Activated naive CD8-positive, alpha-beta T cell treated with anti-CD3 and anti-CD28 coated beads, Interleukin-2, amount 50 U/mL, for 24 hours (primary cell): ENCODE measurements at places on chromosomes 12 and 14.

GRCh38 chr14:90924621-90925340 is 108.6 kb upstream of the TTC7B start:
- no peak for DNase-seq

DNA sequence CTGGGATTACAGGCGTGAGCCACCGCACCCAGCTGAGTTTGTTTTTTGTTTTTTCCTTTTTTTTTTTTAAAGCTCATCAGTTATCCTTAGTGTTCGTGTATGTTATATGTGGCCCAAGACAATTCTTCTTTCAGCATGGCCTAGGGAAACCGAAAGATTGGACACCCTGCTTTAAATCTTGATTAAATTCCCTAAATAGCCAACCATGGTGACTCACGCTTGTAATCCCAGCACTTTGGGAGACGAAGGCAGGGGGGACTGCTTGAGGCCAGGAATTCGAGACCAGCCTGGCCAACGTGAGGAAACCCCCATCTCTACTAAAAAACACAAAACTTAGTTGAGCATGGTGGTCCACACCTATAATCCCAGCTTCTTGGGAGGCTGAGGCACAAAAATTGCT is 131.1 kb downstream of the MED13L start:
- DNase-seq, result no peak

DNA sequence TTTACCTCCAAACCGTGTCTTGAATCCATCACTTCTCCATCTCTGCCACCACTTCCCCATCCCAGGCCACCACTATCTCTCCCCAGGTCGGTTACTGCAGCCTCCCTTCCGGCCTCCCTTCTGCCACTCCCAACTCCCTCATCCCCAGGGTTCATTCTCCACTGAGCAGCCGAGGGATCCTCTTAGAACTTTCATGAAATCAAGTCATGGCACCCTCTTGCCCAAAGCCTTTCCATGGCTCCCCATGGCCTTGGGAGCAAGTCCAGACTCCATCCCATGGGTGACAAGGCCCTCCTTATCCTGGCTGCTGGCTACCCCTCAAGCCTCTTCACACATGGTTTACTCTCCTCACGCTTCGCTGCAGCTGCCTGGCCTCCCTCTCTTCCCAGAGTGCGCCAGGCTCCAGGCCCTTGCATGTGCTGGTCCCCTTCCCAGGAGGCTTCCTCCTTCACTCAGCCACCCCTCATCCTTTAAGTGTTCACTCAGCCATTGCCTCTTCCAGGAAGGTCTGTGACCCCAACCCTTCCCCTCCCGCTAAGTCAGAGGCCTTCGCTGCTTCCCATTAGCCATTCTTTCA is 17.9 kb upstream of the SH2B3 start:
- no peak for DNase-seq

- DNase-seq, result no peak
Observed at GRCh38 chr12:16347391-16348298, at the start of gene MGST1. Gene MGST1, plus strand, starts transcription at chr12:16347645. Its CDS starts 6,608 bp downstream, at chr12:16354253.

- DNase-seq, result no peak
Observed at GRCh38 chr12:25743679-25744215, 190.7 kb upstream of the LMNTD1 start.
